Right lobe of liver (tissue), 6 donors: ENCODE measurements at places on chromosomes 3 and 15.

GRCh38 chr15:90143166-90143655, 40.9 kb upstream of the IDH2 start:
- DNase-seq = peak; percentile 81

DNA sequence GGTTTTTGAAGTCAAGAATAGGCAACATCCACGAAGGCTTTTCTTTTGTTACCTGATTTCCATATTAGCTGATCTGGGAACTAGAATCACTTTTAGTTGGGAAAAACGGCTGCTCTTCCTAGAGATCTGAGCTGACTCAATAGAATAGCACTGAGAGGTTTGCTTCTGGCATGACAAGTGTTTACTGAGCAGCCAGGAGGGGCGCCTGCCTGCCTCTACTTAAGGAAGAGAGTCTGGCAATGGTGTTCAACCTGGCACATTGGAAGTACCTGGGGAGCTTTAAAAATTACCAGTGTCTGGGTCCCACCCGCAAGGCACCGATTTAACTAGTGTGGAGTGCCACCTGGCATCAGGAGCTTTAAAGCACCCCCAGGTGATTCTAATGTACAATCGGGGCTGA, 34.4 kb downstream of the FAM43A start:
- no peak for DNase-seq

GRCh38 chr3:46124216-46125177, 83.6 kb downstream of the CCR1 start:
- no peak for DNase-seq

DNA sequence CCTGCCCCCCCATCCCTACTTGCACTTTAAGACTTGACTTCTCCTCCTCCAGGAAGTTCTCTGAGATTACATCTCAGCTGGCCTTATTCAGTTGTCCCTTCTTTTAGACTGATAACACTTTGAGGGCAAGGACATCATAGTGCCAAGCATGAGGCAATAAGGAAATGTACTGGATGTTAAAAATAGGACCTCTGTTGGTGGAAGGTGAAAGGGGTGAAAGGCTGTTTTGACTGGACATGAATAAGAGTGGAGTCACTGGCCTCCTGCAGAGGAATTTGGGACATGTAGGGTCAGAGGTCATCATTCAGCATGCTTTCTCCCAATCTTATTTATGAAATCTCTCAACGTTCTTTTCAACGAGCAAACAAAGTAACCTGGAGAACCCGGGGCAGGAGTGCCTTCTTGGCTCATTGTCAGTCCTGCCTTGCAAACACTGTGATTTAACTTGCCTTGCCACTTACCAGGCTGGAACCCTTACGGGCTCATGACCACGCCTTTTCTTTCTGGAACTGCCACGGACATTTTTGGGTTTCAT, 38.6 kb downstream of the TRIM71 start:
- no peak for DNase-seq

DNA sequence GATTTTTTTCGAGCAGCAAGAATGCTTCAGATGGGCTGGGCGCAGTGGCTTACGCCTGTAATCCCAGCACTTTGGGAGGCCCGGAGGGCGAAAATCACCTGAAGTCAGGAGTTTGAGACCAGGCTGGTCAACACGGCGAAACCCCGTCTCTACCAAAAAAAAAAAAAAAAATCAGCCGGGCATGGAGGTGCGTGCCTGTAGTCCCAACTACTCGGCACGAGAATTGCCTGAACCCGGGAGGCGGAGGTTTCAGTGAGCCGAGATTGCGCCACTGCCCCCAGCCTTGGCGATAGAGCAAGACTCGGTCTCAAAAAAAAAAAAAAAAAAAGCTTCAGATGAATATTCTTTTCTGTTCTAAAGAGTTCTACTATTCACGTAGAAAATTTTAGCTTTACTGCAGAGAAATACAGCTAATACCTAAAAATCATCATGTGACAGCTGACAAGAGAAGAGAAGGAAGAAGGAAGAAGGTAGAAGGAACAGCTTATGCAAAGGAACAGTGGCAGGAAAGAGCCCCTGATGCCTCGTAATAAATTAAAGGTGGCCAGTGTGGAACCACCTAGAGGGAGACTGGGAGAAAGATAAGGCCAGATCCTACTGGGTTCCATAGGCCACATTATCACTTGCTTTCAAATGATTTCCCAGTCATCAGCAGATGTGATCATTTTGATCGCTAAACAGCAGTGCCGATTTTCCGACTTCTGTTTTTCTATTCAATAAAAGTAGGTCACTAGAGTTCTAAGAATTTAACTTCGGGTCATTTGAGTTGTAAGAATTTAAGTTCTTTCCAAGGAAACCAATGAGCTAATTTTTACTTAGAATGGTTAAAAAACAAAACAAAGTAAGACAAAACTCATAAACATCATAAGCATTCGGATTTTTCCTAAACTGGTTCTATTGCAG, 1.5 kb downstream of the CMTM6 start:
- DNase-seq = peak; percentile 57

DNA sequence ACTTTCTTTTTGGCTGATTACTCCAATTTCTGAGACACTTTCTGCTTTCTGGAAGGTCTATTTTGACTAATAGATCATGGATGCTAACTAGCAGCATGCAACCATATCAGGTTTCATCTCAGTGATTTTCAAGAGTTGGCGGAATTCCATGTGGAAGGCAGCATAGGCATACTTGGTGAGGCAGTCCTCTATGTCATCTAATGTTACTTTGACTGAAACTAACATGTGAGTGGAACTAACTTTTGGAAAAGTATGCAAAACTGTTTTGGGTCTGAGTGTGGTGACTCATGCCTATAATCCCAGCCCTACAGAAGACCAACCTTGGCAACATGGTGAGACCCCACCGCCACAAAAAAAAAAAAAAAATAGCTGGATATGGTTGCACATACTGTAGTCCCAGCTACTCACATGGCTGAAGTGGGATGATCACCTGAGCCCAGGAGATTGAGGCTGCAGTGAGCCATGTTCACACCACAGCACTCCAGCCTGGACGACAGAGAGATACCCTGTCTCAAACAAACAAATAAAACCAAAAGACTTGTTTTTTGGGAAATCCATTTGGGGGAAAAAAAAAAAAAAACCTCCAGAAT, 1033.7 kb downstream of the ROBO1 start:
- no peak for DNase-seq

DNA sequence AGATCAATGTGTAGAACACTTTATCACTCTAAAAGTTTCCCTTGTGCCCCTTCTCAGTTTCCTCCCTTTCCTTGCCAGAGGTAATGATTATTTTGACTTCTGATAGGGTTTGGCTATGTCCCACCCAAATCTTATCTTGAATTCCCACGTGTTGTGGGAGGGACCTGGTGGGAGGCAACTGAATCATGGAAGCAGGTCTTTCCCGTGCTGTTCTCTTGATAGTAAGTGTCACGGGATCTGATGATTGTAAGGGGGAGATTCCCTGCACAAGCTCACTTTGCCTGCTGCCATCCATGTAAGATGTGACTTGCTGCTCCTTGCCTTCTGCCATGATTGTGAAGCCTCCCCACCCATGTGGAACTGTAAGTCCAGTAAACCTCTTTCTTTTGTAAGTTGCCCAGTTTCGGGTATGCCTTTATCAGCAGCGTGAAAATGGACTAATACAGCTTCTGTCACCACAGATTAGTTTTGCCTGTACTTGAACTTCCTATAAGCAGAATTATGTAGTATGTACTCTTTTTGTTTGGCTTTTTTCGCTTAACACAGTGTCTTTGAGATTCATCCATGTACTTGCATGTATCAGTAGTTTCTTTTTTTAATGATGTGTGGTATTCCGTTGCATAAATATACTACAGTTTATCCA, 7.2 kb downstream of the FEM1B start:
- DNase-seq = no peak

GRCh38 chr15:40313531-40314398, 6.0 kb upstream of the PLCB2 start:
- no peak for DNase-seq

- DNase-seq = no peak
Observed at GRCh38 chr3:108177536-108177935, 44.7 kb downstream of the IFT57 start.

DNA sequence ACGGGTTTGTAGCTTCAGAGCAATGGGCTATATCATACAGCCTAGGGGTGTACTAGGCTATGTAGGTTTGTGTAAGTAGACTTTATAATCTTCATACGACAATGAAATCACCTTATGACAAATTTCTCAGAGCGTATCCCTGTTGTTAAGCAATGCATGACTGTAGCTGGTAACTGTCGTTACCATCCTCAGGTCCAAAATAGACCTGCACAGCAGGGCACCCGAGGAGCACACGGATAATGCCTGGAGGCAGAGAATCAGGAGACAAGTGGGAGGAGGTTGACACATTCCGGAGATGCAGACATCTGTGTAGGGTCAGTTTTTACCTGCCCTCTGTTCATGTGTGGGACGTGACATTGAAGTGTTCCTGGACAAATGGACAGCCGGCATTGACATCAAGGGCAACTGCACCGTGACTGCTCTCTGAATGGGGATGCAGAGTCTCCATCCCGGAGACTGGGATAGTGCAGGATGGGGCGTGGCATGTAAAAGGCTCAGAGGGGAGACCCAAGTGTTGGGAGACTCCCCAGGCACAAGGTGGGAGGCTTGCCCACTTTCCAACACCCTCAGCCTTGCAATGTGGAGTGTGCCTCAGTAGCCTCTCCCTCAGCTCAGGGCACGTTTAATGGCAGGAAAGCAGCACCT, 45.9 kb upstream of the PGPEP1L start:
- DNase-seq = no peak

GRCh38 chr3:129836381-129837064, 57.0 kb downstream of the TMCC1 start:
- DNase-seq = no peak

GRCh38 chr3:137330246-137330645, 372.5 kb downstream of the IL20RB start:
- DNase-seq = no peak

DNA sequence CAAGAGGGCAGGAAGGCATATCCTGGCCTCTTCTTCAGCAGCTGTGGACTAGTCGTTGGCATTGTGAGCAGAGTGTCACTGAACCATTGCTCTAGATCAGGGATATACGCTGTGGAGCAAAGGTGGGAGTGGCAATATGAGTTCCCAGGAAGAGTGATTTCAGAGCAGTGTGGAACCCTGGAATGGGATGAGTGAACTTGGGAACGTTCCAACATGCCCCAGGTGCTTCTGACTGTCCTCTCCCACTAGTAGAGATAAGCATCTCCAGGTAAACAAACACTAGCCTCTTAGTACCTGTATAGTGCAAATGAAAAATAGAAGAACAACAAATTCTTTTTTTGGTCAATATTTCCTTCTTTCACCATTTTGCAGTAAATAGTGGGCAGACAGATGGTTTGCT, 123.6 kb upstream of the VEPH1 start:
- no peak for DNase-seq

DNA sequence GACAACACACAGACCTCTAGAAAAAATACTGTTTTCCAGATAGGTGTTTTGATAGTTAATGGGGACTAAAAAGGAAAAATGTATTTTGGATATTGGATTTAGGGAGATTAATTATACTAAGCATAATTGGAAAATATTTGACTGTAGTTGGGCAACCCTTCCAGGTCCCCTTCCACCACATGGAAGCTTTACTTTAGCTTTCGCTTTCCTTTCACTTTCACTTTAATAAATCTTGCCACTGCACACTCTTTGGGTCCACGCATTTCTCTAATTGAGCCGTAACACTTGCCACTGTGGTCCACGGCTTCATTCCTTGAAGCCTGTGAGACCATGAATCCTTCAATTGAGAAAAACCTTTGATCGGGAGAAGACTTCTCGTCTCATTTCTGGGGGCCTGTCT, 15.5 kb downstream of the GLDN start:
- no peak for DNase-seq

GRCh38 chr15:87527416-87527815, 729.1 kb downstream of the NTRK3 start:
- no peak for DNase-seq

- DNase-seq = no peak
Observed at GRCh38 chr15:77620960-77621647, 11.6 kb downstream of the LINGO1 start.

DNA sequence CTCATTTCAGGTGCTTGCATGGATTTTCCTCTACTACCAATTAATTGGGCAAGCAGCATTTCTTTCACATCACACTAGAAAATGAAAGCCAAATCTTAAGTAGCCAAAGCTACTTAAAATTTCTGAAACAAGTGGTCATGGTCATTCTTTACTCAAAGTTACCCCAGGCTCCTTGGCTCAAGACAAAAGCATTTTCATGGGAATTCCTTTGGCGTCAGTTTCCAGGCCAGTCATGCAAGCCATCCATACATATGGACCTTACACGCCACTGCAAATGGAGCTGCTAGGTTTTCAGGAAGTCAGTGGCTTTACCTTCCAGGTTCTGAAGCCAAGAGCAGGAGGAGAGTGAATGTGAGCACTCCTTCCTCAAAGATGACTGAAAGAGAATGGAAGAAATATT, 83.7 kb upstream of the IL12A start:
- DNase-seq = no peak

- DNase-seq = no peak
Observed at GRCh38 chr3:78690766-78691165, 1077.0 kb downstream of the ROBO1 start.

DNA sequence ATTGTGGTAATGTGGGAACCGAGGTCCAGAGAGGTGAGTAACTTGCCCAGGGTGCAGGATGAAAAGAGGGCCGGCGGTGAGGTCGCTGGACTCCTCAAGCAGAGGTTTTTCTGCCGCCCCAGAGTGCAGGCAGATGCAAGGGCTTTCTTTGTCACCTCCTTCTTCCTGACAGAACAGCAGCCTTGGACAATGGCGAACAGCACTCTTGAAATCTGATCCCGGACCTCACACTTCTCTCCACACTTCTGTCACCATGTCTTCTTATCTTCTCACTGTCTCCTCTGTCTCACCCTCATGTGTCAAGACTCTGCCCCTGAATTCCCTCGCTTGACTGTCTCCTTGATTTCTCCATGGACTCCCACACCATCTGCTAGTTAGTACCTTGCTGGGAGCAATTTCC, 15.4 kb upstream of the VPS8 start:
- no peak for DNase-seq

DNA sequence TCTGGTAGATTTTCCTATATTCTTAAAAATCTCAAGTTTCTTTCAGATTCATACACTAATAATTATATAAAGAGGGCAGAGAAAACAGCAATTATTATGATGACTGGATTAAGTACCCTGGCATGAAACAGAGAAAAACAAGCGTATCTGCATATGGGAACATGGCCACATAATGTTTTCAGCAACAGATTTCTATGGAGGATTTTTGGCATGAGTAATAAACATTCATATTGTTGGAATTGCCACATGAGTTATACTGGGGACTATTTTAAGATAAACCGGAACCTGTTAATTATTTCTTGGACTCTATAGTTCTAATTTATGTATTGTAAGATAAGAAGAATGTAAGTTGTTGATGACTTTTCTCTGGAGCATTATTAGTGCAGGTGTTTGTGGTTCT, 112.7 kb downstream of the OXSM start:
- no peak for DNase-seq

DNA sequence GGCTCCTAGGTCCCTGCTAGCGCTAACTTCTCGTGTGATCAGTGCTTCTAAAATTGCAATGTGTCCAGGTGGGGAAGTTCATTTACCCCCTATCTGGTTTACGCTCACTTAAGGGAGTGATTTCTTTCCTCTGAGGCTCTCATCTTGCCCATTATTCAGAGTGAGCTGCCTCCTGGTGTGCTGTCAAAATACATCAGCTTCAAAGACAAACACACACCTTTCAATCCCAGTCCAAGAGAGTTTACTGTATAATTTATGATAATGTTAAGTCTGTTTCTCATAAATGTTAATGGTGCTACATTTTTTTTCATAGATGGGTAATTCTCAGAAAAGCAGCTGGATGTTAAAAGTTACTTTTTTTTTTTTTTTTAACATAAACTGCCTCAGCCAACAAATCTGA, 112.3 kb downstream of the RORA start:
- DNase-seq = no peak
